ENCODE measurements at places on chromosomes 7 and 10.

DNA sequence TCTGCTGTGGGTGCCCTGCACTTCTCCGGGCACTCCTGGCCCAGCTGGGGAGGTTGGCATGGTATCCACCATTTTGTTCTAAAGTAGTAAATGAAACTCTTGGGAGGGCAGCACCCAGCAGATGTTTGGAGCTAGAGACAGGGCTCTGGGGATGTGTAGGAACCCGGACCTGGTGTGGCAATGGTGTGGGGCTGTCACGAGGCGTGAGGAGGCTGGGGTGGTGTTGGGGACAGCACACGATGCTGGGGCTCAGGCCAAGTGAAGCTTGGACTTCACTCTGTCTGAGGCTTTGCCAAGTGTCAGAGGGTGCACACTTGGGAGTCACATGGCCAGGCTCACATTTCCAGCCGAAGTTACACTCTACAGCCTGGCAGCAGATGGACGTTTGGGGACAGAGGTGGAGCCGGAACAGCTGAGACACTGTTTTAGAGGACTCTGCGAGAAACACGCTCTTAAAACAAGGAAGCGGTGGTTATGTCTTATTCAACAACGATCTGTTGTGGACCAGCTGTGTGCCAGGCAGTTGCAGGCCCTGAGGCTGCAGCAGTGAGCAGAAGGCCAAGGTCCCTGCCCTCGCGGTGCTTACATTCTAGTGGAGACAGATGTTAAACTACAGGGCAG is 118.2 kb downstream of the CUX1 start:
- no peak for ATAC-seq

DNA sequence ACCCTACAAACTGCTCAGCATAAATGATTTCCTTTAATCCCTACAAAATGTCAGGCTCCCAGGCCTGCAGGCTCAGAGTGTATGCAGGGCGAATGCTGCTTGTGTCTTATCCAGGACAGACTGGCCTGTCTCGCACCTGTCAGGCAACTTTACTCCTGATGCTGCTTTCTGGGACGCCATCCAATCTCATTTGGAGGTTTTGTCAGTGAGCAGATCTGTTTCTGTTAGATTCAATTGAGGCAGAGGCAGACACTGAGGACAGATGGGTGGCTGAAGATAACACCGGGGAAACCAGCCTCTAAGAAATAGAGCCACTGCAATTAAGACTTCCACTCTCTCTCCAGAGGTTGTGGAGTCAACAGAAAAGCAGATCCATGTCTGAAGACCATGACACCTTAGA is 115.6 kb downstream of the DPP6 start:
- no peak for ATAC-seq

- ATAC-seq, result peak; percentile 86
Observed at GRCh38 chr7:70271617-70272081, 673.4 kb downstream of the AUTS2 start.

- ATAC-seq, result no peak
Observed at GRCh38 chr7:139990571-139991268, 72.0 kb downstream of the PARP12 start.

GRCh38 chr10:97463363-97464132 is 17.6 kb downstream of the ZDHHC16 start:
- ATAC-seq, result peak; percentile 70

GRCh38 chr7:22386865-22387264 is 29.9 kb upstream of the RAPGEF5 start:
- no peak for ATAC-seq

DNA sequence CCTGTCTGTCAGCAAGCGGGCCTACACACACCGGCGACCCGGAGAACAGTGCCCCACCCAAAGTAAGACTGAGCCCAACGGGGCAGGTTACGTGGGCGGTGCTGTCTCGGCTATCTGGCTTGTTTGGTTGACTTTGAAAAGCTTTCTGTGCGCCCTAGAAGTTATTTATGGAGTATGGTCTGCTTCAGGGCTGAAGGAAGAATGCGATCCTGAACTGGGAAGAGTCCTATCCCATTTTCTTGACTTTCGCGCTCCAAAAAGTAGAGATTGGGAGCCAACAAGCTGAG is 1.5 kb downstream of the INA start:
- ATAC-seq, result no peak

Measured in SK-N-SH treated with all-trans-retinoic acid at 6 μM for 48 hours (cell line).